Small intestine (tissue), 16 donors: ENCODE measurements at places on chromosomes 11 and 22.

GRCh38 chr11:118687906-118688305, 8.5 kb upstream of the TREH start:
- no peak for DNase-seq

DNA sequence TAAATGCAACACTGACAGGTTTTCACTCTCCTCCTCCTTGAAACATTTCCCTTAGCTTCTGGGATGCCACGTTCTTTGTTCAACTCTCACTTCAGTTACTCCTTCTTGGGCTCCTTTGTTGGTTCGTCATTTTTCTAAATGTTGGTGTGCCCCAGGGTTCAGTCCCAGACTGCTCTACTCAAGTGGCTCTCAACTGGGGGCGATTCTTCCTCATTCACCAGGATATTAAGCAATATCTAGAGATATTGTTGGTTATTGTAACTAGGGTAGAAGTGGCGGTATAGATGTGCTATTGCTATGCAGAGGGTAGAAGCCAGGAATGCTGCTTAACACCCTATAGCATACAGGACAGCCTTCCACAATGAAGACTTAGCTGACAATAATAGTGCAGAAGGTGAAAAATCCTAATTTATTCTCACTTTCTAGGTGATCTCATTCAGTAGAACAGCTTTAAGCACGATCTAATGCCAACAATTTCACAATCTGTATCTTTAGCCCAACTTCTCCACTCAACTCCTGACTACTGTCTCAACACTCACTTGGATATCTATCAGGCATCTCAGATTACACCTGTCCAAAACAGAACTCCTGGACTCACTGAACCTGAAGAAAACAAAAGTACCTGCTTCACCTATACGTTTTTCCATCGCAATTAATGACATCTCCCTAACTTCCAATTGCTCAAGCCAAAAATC, 4.6 kb downstream of the NUP160 start:
- DNase-seq: no peak

GRCh38 chr11:61477727-61478148, 30.8 kb upstream of the LRRC10B start:
- peak; percentile 18 for DNase-seq

DNA sequence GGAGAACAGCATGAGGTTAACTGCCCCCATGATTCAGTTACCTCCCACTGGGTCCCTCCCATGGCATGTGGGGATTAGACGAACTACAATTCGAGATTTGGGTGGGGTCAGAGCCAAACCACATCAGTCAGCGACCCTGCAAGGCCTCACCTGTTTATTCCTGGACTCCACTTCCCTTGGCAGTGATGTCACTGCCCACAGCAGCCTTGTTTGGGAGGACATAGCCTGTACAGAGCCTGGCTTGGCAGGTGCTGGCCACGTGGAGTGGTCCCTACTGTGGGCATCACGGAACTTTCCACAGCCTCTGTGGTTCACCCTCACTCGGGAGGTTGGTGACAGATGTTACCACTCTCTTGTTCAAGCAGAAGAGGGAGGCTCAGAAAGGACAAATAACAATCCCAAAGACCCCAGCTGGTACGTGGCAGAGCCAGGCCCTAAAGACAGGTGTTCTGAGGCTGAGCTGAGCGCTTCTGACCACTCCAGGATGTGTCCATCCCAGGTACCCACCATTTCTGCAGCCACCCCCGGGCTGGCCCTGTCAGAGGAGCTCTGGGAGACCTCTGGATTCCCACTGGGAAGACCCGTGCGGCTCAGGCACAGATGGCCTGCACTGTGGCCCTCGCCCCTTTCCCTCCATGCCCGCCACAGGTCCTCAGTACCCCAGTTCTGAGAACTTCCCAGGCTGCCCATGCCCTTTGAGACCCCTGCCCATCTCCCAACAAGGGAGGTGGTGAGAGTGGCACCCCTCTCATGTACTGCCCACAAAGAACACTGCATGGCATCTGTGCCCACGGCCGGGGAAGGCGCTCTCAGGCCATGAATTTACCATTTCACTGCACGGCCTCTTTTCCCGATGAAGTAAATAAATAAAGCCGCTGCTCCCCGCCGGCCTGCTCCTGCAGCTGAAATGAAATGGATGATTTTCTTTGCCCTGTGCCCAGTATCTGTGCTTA, 605.8 kb downstream of the TBC1D22A start:
- no peak for DNase-seq

GRCh38 chr11:35155677-35156076, 16.7 kb downstream of the CD44 start:
- DNase-seq: no peak

DNA sequence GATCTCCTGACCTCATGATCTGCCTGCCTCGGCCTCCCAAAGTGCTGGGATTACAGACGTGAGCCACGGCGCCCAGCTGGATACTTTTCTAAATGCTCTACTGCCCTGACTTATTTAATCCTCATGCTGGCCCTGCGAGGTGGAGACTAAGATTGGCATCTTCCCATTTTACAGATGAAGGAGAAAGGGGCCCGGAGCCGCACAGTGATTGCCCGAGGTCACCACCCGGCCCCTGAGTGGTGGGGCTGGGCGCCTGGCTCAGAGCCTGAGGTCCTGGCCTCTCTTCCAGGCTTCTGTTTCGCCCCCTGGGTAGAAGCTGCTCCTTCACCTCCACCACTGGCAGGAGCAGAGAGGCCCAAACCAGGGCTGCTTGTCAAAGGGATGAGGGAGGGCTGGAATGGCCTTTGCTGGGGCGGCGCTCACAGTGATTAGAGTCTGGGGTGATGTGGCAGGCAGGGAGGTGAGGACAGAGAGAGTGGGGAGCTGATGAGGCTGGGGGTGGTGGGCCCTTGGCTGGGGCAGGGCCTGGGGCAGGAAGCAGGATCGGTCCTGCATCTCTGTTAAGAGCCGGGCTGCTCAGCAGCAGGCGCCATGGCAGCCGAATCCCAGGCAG, 15.4 kb upstream of the MPPED1 start:
- no peak for DNase-seq
